T-helper 1 cell (primary cell): ENCODE measurements at places on chromosomes 3 and 15.
A peak's percentile ranks its signal among the peaks of the same experiment; 100 is the strongest.

DNA sequence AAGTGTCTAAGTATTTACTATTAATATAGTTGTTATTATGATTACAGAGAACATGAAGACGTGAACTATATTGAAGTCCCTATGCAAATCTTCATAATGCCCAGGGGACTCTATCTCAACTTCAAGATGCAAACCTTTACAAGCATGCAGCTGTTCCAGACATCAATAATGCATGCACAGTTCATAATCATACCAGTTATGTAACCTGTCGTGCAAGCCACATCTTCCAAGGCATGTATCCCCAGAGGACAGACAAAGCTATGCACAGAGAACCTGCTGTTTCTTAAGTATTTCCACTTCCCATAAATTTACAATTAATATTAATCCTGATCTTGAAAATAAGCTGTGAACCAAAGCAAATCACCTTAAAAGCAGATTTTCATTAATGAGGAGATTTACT lies 534.1 kb downstream of the TUSC7 start:
- DNase-seq: no peak

DNA sequence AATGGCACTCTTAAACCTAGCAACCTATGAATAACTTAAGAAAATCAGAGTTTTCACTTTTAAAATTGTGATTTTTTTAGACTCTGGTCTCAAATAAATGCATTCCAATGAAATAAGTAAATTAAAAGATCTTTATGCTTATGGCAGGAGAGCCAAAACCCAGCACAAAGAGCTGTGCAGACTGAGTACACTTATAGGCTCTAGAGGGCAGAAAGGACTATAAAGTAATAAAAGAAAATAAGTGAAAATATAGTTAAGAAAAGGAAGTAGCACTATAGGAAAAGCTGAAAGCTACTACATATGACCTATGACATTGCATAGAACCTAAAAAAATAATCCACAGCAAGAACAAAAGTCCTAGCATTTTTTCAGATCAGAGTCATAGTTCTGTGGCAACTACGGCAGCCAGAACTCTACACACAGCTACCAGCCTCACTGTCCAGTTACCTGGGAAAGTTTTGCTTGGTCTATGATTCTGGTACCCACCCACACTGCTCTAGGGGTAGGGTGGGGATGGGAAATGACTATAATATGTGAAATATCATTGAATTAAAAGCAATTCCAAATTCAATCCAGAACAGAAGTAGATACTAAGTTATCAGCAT lies 30.5 kb downstream of the CLASP2 start:
- DNase-seq: no peak

DNA sequence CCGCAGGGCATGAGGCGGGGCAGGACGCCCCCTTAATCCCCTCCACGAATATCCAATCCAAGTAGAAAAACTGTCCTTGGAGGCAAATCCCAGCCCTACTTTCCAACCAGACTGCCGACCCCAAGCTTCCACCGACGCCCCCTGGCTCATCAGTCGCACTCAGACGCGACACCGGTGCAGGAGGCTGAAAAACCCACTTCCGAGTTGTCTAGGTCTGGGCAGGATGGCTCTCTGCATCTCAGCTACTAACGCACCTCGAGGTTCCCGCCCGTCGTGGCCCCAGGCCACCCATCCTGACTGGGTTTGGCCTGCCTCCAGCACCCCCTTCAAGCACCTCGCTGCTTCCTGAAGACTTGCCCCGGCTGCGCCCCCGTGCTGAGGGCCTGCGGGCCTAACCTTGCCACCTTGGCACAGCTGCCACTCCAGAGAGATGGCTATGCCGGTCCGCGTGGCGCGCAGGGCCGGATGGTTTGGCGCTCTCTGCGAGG lies 15.5 kb downstream of the RGMA start:
- DNase-seq: no peak

GRCh38 chr3:170360466-170360865 lies 3.0 kb downstream of the SKIL start:
- DNase-seq: no peak

GRCh38 chr3:171379961-171380483 lies 80.2 kb downstream of the TNIK start:
- DNase-seq: no peak

DNA sequence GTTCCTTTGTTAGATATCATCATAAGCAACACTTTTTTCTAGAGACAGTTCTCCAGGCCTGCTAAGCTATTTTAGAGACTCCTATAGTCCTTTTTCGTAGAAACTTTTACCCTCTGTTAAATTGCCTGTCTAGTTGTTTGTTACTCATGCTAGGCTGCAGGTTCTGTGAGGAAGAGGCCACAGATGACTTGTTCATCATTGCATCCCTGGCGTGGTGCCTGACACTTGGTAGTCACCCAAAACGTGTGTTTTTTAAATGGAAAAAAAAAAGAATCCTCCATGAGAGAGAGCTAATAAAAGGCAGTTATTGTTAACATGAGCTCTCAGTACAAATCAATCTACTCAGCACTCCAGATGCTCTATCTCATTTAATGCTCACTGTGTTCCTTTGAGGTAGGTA lies 35.1 kb downstream of the CCDC54 start:
- no peak for DNase-seq

GRCh38 chr3:102353805-102354204 lies 81.0 kb upstream of the ZPLD1 start:
- no peak for DNase-seq

GRCh38 chr3:155676252-155676981 lies 68.5 kb downstream of the PLCH1 start:
- DNase-seq: no peak

DNA sequence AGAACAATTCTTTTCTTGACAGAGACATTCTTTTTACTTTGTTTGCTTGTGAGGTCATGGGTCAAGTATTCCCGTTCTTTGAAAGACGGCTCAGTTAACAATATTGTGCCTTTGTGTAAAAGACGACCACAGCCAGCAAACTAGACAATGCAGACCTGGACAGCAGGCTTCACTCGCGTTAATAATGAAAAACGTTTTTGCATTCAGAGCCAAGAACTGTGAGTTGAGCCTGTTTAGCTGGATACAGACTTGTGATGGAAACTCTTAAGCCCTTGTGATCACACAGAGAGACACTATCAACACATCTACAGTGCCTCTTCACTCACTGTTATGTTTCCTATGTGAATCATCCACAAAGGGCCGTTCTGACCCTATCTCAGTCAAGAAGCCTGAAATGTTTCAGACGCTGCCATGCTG lies 37.3 kb upstream of the CMTM7 start:
- DNase-seq: no peak

DNA sequence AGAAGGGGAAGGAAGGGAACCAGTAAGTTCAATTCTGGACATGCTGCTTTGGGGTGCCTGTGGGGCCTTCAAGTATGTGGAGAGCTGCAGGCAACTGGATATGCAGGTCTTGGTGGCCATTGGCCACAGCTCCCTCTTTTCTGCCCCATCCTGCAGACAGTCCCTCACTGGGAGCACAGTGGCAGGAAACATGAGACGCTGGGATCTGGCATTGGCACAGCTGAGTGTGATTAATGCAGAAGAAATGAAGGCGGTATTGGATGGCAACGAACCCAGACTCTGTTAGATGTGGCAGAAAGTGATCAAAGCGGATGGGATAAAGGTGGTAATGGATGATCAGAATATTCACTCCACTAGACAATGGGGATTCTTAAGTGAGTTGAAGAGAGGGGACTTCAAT lies 23.2 kb upstream of the VPS8 start:
- no peak for DNase-seq

DNA sequence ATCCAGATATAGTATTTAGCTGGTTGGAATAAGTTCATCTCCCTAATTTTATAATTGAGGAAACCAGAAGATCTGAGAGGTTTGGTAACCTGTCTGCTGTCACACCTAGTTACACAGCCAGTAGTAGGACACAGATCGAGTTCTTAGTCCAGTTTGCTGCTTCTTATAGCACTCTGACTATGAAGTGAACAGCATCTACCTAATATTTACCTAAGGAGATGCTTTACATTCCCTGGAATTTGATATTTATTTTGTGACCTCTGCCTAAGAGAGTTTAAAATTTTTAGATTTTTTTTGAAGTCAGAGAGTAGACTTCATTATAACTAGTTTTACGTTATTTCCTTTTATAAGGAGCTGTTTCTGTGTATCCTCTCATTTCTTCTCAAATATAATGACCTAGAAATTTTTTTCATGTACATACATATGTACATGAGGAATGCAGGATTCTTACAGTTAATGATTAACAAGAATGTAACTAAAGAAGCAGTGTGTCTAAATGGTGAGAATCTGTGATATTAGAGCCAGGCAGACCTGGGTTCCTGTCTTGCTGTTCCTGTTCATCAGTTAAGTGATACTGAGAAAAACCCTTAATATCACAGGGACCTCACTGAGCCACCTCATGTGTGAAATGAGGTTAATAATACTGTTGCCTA lies 4.3 kb downstream of the ARHGEF26 start:
- no peak for DNase-seq

GRCh38 chr3:36868614-36869436 lies 76.0 kb downstream of the TRANK1 start:
- peak; percentile 21 for DNase-seq

GRCh38 chr15:59237924-59238331 lies 31.3 kb downstream of the LDHAL6B start:
- DNase-seq: no peak

GRCh38 chr15:20345401-20345958 lies 196.1 kb downstream of the GOLGA6L6 start:
- no peak for DNase-seq

DNA sequence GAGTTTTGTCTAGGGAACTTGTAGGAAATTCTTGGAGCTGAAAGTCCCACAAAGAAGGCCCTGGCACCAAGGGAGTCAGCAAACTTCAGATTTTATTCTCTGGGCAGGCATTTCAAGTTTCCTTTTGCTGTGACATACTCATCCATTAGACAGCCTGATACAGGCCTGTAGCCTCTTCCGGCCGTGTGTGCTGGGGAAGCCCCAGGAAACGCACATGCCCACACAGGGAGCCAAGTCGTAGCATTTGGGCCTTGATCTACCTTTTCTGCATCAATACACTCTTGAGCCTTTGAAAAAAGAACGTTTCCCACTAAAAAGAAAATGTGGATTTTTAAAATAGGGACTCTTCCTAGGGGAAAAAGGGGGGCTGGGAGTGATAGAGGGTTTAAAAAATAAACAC lies 15.0 kb downstream of the TIGIT start:
- DNase-seq: peak; percentile 59

DNA sequence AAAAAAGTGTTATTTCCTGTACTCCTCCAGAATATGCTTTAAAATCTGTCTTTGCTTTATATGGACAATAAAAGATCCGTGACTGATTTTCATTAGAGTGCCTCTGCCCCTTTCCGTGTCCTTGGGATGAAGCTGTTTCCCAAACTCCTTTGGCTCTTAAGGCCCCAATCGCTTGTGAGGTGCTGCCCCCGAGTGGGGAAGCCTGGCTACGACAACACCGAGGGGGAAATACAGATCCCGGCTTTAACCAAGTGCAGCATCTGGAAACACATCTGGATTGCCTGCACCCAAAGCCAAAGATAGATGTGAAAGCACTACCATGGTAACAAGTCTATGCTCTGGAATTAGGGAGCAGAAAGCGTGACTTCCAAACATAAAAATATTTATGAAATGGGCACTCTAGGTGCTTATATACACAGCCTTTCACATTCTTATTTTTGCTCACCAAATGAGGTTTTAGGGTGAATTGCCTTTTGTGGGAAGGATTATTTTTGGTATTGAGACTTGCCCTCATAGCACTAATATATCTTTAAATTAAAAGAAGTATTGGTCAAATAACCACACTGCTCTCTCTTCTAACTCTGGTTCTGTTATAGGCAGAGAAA lies 40.6 kb upstream of the ADCY5 start:
- no peak for DNase-seq

- DNase-seq: no peak
Measured at GRCh38 chr15:78063217-78063616, 14.3 kb downstream of the TBC1D2B start.

DNA sequence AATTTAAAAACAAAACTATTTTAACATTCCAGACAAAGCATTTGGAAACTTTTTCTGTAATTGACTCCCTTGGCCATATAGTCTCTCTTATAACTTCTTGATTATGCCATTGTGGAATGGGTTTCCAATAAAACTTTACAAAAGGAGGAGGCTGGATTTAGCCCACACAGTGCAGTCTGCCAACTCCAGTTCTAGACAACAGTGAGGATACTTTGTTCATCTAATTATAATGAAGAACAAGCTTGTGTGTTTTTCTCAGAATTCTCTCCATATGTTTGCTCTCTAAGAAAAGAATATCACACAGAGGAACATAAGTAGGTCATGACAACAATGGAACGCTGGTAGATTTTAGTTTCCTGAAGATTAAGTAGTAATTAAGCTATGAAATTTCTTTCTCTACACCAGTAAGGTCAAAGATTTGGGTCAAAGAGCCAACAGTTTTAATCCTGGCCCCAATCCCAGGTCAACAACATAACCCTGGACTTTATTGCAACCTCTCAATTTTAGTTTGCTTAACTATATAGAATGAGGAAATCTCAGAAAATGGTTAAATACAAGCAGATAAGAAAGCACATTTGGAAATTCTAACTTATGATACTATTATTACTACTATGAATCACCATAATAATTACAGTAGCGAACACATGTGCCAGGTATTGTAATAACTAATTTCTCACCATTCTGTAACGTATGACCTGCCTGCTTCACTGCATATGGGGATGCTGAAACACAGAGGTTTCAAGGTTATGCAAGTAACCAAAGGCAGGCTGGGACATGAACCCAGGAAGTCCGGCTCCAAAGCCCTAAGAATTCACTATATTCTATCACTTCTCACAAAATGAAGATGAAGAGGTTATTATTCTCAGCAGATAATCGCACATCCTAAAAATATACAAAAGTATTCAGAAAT lies 65.7 kb downstream of the TJP1 start:
- no peak for DNase-seq

DNA sequence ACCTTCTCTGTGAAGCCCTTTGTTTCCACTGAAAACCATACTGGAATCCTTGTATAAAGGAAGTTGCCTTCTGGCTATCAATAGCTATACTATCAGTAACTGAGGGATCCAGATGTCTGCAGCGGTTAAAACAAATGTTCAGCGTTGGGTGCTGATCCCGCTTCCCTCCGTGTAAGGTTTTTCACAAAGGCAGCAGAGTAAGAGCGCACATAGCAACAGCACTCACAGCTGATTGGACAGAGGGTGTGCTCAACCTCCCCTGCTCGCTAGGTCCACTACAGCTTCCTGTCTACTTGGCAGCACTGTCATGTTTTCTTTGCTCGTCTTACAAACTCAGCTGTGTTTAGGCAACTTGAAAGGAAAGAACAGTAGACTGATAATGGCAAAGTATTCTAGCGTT lies 27.3 kb downstream of the ATOSA start:
- DNase-seq: peak; percentile 21
